ENCODE measurements at places on chromosomes 5 and 9.

DNA sequence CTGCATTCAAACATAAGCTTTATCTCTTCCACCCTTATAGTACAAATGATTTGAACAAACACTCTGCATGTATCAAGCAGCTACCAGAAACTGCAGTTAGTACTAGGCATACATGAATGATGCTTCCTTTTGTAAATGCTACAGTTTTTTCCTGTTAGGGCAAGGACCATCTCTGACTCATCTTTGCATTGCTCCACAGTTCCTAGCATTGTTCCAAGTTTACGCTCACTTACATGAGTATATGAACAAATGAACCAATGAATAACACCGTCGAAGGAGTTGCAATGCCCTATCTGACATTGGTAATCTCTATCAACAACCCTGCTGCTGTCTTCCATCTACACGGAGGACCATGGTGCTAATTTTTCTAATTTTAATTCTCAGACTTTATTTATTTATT, 2.1 kb upstream of the ALDH7A1 start:
- no peak for DNase-seq

- DNase-seq, result no peak
These were observed 94.1 kb downstream of the SUSD1 start for GRCh38 chr9:112080831-112081542.

DNA sequence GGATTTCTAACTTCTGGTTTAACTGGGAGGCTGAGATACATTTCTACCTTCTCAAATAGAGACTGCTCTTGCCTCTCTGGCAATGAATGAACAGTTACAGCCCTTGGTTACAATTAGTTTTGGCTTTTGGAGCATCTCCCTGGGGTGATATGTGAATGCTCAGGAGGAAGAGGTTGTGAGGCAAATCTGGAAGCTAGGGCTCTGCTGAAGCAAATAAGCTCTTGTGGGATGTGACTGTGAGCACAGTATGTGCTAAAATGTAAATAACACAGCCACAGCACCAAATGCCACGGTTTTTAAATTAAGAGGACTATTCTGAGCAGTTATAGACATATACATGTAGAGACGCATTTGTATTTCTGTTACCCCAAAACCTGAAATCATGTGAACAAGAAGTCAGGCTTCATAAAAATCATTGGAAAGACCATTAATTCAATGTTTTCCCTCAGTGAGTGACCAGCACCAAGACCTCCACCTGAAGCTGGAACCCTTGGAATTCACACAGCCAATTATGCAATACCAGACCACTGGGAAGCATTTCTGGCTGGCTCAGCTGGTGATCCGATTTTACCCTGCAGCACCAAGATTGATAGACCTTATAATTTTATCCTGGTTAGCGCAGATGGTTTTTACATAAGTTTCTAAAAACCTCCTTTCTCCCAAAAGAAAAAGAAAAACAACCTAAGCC, 3.0 kb upstream of the SLC44A1 start:
- DNase-seq, result no peak

GRCh38 chr5:127002390-127002789, 28.0 kb downstream of the MARCHF3 start:
- DNase-seq, result no peak

GRCh38 chr9:39588500-39589137, 233.2 kb downstream of the SPATA31A1 start:
- DNase-seq, result no peak

DNA sequence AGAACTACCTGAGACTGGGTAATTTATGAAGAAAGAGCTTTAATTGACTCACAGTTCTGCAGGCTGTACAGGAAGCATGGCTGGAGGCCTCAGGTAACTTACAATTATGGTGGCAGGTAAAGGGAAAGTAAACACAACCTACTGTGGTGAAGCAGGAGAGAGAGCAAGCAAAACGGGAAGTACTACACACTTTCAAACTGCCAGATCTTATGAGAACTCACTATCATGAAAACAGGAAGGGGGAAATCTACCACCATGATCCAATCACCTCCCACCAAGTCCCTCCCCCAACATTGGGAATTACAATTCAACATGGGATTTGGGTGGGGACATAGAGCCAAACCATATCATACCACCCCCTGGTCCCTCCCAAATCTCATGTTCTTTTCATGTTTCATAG, 58.7 kb upstream of the GPR151 start:
- DNase-seq, result no peak

DNA sequence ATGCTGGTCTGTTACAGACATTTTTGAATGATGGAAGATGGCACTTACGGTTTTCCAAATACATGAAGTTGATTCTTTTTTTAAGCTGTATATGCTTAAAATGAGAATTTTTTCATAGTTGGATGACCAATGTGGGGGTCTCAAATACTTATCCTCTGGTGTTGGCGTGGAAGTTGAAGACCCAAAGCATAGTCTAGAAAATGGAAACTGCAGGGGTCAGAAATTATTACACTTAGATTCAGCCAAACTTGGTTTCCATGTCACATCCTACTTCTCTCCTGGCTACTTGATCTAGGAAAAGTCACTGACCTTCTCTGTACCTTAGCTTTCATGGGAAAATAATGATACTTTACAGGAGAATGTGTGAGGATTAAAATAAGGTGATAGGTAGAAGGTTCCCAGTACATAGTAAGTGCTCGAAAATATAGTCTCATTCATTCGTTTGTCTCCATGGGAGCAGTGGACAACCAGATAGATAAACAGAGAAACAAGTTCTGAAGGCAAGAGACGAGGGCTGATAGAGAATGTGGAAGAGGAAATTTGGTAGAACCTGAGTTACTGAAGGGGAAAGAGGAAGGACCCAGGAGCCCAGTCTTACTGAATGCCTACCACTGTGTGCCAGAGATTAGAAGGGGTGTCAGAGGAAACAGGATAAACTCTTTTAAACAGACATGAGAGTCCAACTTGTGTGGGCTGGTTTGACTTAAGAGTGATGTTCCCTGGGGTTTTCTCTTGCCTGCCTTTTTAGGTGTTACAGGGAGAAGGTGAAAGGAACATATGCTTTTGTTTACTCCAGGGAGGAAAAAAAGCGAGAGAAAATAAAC, 560.3 kb upstream of the KLF4 start:
- no peak for DNase-seq

DNA sequence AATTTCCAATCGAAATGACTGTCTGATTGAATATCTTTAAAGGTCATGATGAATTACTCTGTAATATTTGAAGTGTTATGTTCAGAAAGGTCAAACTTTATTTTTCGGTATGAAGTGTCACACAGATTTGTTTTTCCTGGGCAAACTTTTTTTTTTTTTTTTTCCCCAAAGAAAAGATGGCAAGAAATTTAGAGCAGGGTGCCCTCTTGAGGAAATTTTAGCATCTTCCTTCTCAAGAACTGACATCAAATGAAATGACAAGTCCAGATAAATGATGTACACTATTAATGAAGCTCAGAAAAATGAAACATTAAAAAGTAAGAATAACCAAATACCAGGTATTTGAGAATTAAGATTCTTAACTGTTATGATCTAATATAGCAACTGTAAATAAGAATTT, 123.6 kb downstream of the INVS start:
- DNase-seq, result no peak

- DNase-seq, result no peak
These were observed 1206.0 kb upstream of the C9orf72 start for GRCh38 chr9:28779243-28779642.

- DNase-seq, result no peak
These were observed 8.0 kb downstream of the DIPK1B start for GRCh38 chr9:136720251-136720897.

DNA sequence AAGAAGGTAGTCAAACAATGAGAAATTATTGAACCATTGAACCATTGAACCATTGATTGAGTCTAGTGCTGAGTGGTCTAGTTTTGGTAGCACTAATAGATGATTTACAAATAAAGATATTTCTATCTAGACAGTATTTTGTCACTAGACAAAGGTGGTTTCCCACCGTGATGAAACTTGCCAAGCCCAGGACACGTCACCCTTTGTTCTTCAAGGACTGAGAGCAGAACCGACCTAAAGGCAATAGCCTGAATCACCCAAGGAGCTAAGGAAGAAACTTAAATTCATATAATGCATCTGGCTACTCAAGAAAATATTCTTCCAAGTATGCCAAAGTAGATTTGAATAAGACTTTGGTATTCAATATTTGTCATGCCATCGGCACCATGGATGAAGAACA, 103.3 kb downstream of the ESM1 start:
- no peak for DNase-seq

DNA sequence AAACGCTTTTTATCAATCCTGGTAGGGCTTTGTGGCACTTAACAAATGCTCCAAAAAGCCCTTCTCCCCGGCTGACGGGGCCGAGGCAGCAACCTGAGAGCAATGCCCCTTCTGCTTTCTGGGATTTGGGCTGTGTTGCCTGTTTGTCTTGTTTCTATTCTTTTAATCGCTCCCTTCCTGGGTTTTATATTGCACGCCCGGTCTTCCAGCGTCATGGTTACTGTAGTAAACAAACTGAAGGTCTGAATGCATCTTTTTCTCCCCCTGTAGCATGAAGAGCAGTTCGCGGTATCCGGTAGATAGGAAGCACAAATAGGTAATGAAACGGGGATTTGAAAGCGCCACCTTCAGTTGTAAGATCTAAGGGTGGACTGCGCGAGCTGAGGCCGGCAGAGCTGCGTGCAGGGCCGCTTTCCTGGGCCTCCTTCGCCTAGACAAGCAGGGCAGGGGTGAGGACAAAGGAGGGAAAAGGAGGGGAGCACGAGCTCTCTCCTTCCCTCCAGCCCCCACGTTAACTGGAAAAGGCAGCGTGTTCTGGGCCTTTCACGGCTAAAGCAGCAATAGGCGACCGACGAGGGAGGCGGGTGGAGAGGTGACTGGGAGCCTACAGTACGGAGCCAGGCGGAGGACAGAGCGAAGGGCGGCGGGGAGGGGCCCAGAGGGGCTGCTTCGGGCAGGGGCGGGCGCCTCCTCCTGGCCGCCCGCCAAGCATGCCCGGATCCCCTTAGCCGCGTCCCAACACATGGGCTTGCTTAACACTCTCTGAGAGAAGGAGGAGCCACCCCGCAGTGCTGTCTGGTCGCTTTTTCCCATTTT, 49.3 kb upstream of the ZNF366 start:
- DNase-seq, result peak; percentile 20

- no peak for DNase-seq
These were observed 275.9 kb upstream of the ZNF462 start for GRCh38 chr9:106587042-106587441.

DNA sequence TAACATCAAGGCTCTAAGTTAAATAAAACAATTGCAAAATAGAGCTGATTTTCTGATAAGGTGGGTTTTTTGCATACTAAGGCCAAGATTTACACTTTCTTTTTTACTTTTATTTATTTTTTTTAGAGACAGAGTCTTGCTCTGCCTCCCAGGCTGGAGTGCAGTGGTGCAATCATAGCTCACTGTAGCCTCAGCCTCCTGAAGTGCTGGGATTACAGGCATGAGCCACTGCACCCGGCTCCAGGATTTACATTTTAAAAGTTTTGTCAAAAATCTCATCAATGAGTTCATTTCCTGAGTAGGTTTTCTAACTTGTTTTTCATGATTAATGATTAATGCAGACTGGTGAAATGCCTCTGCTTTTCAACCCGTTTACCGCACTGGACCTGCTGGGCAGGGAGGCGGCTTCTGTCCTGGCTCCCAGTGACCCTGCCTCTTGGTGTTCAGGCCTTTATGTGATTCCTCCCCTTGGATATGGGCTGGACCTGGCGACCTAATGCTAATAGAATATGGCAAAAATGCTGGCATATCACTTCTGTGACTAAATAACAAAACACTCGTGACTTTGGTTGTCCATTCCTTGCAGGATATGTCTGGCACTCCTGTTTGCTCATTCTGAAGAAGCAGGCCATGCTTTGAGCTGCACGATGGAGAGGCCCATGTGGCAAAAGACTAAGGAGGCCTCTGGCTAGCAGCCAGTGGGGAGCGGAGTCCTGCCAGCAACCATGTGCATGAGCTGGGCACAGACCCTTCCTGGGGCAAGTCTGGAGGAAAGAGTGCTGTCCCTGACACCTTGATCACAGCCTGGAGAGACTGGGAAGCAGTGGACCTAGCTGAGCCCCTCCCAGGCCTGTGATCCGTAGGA, 72.2 kb upstream of the PTCH1 start:
- no peak for DNase-seq

GRCh38 chr5:176941951-176942350, 42.8 kb upstream of the HK3 start:
- DNase-seq, result no peak

- DNase-seq, result no peak
These were observed 981.2 kb downstream of the TLE4 start for GRCh38 chr9:80552931-80553330.

DNA sequence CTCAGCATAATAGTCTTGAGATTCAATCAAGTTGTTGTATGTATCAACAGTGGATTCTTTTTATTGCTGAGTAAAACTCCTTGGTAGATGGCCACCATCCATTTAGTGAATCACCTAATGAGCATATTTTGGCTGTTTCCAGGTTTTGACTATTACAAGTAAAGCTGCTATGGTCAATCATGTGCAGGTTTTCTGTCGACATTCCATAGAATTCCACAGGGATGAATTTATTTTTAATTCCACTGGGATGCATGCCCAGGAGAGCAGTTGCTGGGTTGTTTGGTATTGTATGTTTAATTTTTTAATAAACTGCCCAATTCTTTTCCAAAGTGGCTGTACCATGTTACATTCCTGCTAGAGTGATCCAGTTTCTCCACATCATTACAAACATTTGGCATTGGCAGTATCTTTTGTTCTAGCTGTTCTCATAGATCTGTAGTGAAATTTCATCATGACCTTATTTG, 10.5 kb upstream of the S1PR3 start:
- no peak for DNase-seq

- no peak for DNase-seq
These were observed 11.0 kb downstream of the DMRT1 start for GRCh38 chr9:852539-852938.

- DNase-seq, result no peak
These were observed 16.5 kb downstream of the SH3TC2 start for GRCh38 chr5:149046196-149046829.

DNA sequence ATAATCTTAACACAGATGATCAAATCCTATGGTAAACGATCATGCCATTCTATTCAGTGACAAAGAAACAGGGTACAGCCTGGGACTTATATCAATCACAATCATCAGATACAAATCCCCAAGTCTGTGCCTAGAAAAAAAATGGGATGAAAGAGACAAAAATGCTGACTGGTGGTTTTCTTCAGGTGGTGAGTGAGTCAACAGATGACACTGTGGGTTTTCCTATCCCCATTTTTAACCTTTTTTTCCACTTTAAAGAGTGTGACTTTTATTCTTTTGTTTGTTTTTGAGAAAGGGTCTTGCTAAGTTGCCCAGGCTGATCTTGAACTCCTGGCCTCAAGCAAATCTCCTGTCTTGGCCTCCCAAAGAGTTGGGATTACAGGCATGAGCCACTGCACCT, 3.2 kb downstream of the CIZ1 start:
- no peak for DNase-seq

- no peak for DNase-seq
These were observed 111.3 kb upstream of the SAP30L start for GRCh38 chr5:154334406-154335064.

- no peak for DNase-seq
These were observed 51.5 kb downstream of the LRSAM1 start for GRCh38 chr9:127502706-127503378.

GRCh38 chr9:134208981-134209725, 44.8 kb upstream of the RNU6ATAC start:
- DNase-seq, result no peak

- no peak for DNase-seq
These were observed 651.5 kb downstream of the TLE1 start for GRCh38 chr9:81037889-81038288.
